ENCODE measurements at places on chromosomes 2 and 18. TPM values are rescaled to one million over a fixed set of nuclear protein-coding genes. Genes with fewer than 3 reads are reported as not detected.

GPR17 gene
- not detected for total RNA-seq

TRIM43 gene
- total RNA-seq, result not detected

GRCh38 chr18:10353791-10354190 lies 100.6 kb upstream of the APCDD1 start:
- no peak for DNase-seq

GRCh38 chr2:172361360-172361759 lies 66.0 kb upstream of the ITGA6 start:
- DNase-seq, result no peak

DNA sequence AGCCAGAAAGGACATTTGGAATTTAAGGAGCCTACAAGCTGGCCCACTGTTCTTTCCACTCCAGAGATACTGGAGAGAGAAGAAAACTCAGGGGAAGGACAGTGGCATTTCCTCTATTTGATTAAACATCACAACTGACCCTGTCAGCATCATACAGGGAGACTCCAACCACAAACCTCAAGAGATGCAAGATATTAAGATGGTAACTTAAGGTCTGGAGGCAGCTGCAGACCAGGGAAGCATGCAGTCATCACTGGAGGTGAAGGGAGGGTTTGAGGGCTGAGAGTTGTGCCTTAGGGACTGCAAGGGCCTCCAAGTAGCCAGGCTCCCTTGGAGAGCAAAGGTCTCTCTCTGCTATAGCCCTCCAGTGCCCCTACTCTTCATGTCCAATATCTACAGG lies 67.4 kb downstream of the RNF152 start:
- no peak for DNase-seq

- DNase-seq, result no peak
These were observed 3.9 kb downstream of the KRTCAP3 start for GRCh38 chr2:27446057-27446456.

DNA sequence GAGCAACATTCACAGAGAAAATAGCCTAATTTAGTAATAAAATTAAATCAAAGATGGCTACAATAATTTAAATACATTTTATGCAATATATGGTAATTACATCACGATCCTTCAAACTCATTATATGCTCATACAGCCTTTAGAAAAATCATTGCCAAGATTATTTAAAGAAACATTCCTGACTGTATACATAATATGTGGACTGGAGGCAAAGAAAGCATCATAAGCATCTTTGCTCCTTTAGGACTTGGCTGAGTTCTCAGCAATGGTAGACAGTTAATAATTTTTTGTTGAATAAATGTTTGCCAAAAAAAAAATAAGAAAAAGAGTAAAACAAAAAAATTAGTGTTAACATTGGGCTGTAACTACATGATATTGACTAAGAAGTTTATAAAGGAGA lies 26.9 kb downstream of the NCKAP5 start:
- no peak for DNase-seq

- DNase-seq, result no peak
These were observed 61.6 kb upstream of the LINC00305 start for GRCh38 chr18:64210401-64210949.

DNA sequence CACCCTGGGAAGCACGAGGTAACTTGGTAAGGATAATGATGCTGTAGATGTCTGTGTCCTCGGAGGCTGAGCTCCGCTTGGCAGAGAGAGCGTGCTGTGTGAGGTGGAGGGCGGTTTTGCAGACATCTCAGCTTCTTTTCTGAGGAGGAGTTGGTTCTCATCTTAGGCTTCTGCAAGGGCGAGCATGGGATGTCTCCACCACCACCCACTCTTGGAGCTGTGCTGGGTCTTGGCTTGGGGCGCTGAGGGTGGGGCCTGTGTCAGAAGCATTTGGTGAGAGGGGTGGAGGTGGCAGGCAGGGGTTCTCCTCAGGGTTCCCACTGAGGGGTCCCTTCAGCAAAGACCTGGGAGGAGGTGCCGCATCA lies 9.2 kb downstream of the OXER1 start:
- no peak for DNase-seq

DNA sequence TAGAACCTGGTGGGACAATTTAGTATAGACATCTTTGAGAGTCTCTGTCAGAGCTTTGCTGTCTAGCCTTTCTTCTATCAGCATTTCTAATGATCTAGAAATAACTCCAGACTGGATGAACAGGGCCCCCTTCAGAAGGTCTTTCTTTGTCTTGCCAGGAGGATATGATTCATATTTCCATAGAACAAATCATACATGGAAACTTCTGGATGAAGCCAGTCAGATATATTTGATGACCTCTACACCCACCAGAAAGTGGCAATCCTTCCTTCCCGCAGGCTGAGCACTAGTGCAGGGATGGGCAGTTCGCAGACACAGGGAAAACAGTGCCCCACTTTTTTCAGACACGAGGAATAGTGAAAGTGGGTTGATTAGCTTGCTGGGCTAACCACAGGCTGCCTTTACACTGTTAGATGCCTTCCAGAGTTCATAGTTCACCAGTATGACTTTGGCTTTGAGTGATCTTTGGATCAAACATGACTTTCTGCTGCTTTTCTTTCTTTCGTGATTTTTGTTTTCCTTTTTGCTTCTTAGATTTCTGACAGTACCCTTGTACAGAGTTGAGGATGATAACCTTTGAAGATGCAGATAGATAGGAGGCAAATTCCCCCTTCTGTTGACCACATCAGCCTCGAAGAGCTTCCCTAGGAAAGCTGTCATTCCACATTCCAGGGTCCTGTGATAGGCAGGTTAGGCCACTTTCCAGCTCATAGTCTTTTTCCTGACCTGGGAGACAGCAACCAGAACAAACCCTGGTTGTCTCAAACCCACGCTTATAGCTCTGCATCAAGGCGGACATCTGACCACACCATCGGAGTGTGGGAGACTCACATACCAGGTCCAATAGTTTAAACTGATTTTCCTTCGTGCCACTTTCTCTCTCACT lies 237.0 kb downstream of the ZNF407 start:
- DNase-seq, result no peak

DNA sequence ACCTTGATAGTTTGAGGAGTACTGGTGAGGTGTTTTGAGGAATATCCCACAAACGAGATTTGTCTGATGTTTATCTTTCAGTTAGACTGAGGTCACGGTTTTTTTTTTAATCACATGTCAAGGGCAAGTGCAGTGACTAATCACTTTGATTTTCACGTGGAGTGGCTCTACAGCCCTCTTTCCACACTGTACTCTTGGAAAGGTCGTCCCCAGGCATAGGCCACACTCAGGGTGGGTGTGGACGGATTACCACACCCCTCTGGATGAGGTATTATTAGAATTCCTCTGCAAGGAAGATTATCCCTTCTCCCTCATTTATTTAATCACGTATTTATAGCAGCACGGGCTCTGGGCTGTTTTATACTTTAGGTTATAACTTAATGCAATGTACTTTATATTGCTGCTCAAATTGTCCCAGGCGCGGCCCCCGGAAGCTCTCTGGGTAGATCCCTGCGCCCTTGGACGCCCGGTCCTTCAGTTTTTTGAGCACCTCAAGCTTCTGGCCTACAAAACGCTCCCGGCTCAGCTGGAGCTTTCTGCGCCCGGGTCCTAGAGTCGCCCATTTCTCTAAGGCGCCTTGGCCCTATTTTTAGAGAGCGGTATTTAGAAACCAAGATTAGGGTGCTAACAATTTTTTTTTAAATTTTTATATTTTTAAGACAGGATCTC lies 515 bp upstream of the PLEKHB2 start:
- DNase-seq, result no peak

DNA sequence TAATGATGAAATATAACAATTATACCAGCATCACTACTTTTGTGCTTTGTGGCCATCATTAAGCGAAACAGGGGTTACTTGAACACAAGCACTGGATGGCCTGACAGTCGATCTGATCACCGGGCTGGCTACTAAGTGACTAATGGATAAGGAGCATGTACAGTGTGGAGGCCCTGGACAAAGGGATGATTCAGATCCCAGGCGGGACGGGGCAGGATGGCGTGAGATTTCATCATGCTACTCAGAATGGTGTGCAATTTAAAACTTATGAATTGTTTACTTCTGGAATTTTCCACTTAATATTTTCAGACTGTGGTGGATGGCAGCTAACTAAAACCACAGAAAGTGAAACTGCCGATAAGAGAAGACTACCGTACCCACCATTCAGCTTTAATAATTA lies 7.0 kb upstream of the CLIP4 start:
- no peak for DNase-seq
